Fibroblast of lung (primary cell): ENCODE measurements at places on chromosomes 2 and 18. TPM values are rescaled to one million over a fixed set of nuclear protein-coding genes. Genes with fewer than 3 reads are reported as not detected.

The TRMT61B gene
- 14.4 and 14.6 TPM in 2 replicates for total RNA-seq

The HOXD13 gene
- total RNA-seq: not detected in 2 replicates

The STON1 gene
- 12.1 and 16.7 TPM in 2 replicates for total RNA-seq

The SLC4A5 gene
- total RNA-seq: under 0.01 and 0.17 TPM in 2 replicates

The C2orf78 gene
- total RNA-seq: not detected in 2 replicates

The STK36 gene
- 32.1 and 36.0 TPM in 2 replicates for total RNA-seq

The MYOM1 gene
- total RNA-seq: 0.26 and 0.83 TPM in 2 replicates

The ANTXR1 gene
- total RNA-seq: 44.6 and 45.5 TPM in 2 replicates

The CXCR4 gene
- total RNA-seq: under 0.01 TPM in 1 of 2 replicates, not detected in the other

The ITGA6 gene
- 2.6 and 19.8 TPM in 2 replicates for total RNA-seq

The NOL4 gene
- total RNA-seq: not detected in 2 replicates

The TBC1D8 gene
- total RNA-seq: 3.3 and 3.8 TPM in 2 replicates

The FBXO41 gene
- 0.77 and 1.2 TPM in 2 replicates for total RNA-seq

The KIF5C gene
- total RNA-seq: 0.17 and 0.51 TPM in 2 replicates
